ENCODE measurements at places on chromosomes 6 and 20.

- no peak for DNase-seq
Observed at GRCh38 chr6:79146421-79146820, 68.4 kb upstream of the PHIP start.

DNA sequence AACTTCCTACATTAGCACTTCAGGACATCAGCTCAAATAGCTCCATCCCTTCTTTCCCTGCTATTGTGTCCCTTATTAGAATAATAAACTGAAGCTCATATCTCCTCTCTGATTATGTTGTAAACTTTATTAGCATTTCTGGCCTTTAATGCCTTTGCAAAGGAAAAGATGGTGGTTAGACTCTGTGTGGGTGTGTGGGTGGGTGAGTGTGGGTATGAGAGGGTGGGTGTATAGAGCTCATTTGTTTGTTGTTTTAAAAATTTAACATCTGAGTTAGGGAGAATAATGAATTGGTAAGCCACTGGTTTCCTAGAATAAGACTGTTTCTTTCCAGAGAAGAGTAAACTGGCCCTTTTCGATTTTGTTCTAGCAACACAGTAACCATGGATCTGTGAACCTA lies 70.6 kb upstream of the L3MBTL3 start:
- no peak for DNase-seq

GRCh38 chr20:10927011-10927583 lies 253.3 kb upstream of the JAG1 start:
- no peak for DNase-seq

- no peak for DNase-seq
Observed at GRCh38 chr6:106517706-106518105, 111.6 kb downstream of the RTN4IP1 start.

DNA sequence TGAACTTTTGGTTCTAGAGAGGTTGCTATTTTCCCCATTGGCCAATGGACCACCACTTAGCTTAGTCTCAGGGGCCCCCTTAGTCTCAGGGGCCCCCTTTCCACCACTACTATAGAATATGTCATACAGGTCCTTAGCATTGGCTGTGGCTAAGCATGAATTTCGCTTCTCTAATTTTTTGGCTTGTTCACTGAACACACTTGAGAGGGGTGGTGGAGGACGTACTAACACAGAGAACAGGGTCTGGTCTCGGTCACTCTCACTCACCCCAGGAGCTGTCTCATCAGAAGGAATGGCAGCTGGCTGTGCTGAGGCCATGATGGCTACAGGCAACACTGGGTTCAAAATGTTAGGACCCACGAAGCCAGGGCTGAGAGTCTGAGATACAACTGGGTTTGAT lies 30.3 kb downstream of the ZNF318 start:
- no peak for DNase-seq

- no peak for DNase-seq
Observed at GRCh38 chr6:149026530-149026942, 279.7 kb downstream of the UST start.

DNA sequence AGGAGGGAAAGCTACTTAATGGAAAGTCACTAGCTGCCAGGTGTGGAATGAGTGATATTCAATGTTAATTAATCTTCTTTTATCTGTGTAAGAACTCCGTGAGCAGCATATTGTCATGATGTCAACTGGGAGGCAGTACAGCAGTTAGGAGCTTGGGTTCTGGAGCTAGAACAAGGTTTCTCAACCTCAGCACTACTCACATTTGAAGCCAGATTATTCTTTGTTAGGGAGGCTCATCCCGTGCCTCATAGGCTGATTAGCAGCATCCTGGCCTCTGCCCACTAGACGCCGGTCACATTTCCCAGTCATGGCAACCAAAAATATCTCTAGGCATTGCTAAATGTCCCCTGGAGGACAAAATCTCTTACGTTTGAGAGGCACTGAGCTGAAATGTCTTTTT lies 41.2 kb downstream of the BCAS1 start:
- DNase-seq, result no peak

- DNase-seq, result no peak
Observed at GRCh38 chr20:42173440-42173839, 555.3 kb upstream of the CHD6 start.

- no peak for DNase-seq
Observed at GRCh38 chr6:111265842-111266241, 178.5 kb downstream of the SLC16A10 start.

DNA sequence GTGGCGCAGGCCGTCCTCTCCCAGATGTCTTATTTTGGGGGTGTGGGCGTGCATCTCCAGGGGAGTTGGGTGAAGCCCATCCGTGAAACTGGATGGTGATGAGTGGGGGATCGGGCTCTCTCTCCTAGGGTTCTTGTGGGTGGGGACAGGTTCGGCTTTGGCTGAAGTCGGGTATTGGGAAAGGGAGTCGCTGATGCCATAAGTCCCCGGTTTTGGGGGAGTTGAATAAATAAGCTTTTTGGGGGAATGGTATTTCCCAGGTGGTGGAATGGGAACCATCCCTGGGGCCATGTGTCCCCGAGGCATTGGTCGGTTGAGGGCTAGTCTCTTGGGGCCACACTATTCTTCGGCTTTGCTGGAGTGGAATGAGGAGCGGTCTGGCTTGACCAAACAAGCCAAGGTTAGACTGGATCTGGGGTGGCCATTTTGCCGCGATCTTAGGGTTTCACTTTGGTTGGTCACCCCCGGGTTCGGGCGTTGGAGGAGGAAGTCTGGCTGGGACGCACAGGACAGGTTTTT lies 481 bp downstream of the ZNF133 start:
- DNase-seq, result peak; percentile 9
